CD4-positive, CD25-positive, alpha-beta regulatory T cell (primary cell): ENCODE measurements at places on chromosomes 2 and 18.

DNA sequence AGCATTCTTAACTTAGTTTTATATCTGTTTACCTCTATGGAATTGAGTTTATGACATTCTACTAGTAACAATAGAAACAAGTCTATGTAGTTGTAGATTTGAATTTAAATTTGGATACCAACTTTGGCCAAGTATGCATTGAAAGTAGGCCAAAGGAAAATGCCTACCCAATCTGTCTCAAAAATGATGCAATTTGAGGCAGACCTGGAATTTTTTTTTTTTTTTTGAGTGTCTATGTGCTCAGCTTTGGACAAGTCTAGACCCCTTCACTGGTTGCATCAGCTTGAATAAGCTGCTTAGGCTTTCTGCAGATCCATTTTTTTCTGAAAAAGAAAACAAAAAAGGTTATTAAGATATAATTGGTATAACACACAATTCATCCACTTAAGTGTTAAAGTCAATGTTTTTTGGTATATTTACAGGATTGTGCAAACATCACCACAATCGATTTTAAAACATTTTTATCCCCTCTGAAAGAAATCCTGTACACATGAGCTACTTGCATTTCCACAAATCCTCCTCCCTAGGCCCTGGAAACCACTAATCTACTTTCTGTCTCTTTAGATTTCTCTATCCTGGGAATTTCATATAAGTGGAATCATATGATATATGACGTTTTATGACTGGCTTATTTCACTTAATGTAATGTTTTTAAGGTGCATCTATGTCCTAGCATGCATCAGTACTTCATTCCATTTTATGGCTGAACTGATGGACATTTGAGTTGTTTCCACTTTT lies 185.1 kb upstream of the CCDC68 start:
- DNase-seq, result no peak

GRCh38 chr2:176177580-176178037 lies 10.9 kb upstream of the HOXD1 start:
- DNase-seq, result no peak

GRCh38 chr2:15136639-15137038 lies 424.5 kb downstream of the NBAS start:
- no peak for DNase-seq

DNA sequence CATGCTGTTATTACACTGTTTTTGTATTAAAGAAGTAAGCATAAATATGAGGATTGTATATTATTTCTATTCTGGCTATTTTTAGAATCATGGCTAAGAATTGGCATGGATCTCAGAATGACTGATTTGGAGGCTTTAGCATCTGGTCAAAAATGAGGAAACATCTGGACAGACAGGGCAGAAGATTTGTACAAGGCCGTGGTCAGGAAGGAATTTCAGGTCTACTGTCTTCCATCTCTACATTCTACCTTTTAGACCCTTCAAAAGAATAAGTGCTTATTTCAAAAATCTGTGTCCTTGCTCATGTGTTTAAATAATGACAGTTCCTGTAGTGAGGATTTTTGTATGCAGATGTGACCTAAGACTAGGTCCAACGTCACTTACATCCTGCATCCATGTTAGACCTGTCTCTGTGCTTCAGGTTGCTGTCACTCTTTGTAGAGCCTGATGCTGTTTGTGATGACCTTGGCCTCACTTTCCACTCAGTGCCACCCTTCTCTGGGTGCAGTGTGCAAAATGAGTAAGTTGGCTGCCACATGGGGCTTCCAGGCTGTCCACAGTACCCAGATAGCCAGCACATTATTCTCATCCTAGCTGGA lies 54.7 kb upstream of the B3GNT2 start:
- DNase-seq, result no peak

DNA sequence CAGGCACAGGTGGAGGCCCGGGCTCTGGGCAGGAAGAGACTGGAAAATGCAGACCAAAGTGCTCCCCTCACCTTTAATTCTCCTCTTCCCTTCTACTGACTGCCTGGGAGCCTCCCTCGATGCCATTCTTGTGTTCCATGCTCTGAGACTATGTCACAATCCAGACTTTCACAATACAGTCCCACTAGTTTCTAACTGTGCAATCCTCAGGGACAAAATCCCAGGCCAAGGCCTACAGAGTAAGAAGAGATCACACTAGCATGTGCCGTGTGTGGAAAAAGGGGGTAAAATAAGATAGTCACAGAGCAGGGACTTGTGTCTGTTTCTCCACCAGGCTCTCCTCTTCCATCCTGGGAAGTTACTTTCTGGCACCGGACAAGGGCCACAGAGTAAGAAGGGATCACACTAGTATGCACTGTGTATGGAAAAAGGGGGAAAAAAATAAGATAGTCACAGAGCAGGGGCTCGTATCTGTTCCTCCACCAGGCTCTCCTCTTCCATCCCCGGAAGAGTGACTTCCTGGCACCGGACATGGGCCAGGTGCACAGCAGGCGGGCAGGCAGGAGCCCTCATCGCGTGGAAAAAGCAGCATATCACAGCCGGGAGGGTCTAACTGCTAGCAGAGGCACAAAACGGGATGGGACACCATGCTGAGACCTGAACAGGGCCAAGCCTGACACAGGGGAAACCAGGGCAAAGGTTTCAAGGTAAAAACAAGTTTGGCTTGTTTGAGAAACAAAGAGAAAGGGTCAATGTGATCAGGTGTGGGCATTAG lies 9.6 kb downstream of the CYB5A start:
- no peak for DNase-seq

DNA sequence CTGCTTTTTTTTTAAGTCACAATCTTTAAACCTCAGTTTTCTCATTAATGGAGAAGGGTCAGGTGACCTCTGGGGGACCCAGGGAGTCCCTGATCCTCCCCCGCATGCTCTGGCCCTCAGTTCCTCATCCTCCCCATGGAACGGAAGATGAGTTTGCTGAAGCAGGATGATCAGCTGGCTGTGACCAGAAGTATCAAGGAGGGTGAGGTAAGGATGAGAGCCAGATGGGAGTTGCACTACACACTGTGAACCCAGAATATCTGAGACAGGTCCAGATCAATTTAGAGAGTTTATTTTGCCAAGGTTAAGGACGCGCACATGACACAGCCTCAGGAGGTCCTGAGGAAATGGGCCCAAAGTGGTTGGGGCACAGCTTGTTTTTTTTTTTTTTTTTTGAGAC lies 3.8 kb downstream of the CATIP start:
- no peak for DNase-seq

DNA sequence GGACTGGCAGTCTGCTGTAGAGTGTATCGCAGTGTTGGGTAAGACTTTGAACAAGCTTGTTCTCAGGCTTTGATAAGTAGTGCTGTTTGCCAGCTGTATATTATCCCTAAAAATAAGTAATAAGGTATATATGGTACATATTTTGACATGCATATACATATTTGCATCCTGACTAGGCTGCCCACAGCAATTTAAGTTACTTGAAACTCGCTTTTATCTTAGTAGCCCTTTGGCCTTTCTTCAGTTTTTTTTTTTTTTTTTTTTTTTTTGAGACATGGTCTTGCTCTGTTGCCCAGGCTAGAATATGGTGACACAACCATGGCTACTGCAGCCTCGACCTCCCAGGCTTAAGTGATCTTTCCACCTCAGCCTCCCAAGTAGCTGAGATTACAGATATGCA lies 18.2 kb downstream of the MSH6 start:
- DNase-seq, result no peak

DNA sequence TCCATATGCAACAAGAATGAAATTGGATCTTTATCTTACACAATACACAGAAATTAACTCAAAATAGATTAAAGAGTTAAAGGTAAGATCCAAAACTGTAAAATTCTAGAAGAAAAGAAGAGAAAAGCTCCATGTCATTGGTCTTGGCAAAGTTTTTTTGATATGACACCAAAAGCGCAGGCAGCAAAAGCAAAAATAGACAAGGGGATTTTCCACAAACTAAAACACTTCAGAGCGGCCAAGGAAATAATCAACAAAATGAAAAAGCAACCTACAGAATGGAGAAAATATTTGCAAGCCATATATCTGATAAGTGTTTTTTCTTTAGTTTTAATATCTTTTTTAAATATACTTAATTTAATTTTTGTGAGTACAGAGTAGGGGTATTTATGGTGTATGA lies 112.8 kb upstream of the CAB39 start:
- DNase-seq, result no peak

DNA sequence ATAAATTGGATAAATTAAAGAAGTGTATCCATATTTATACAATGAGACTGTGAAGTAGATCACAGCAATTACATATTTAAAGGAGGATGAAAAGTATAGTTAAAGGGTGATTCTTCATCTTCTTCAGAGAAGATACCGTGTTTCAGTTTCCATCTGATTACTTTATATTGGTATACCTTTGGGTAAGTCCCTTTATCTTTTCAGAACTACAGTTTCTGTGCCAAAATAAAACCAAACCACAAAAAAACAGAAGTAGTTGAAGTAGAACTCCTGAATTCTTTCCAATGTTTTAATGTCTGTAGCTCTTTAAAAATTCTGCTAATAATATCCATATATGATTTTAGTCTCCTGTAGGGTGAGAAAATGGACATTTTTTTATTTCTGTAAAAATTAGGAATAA lies 231.2 kb upstream of the LINC00305 start:
- DNase-seq, result no peak

- DNase-seq, result no peak
These were observed 119.6 kb downstream of the DDX1 start for GRCh38 chr2:15711126-15711860.

DNA sequence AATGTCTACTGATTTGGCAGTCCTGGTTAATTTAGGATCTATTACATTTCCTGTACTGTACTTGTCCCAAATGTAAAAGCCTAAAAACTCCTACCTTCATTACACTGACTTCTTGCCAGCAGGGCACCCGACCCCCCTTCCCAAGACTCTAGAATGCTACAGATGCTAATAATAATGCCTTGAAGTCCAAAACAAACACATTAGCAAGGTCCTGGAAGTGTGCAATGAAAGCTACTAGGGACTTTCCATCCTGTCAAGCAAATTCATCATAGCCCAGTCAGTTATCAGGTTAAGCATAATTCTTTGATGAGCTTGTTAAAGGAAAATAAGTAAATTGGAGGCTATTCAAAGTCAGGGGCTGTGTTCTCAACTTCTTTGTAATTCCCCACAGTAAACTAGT lies 115.3 kb upstream of the RBBP8 start:
- DNase-seq, result no peak

DNA sequence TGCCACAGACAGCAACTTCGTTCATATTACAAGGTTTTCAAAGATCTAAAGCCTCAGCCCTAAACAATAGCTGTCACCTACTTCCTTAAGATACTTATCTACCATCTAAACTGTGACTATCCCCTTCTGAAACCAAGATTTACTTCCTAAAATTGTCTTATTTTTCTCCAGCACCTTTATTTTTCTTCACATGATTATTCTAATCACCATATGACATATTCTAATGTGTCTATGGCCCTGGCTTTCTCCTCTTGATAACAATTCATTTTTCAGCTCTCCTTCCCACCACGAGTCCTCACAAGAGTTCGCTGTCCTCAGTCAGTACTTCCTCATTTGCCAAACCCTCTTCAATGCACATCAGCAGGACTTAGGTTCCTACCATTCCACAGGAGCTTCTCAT lies 53.9 kb downstream of the RTTN start:
- DNase-seq, result no peak

GRCh38 chr18:6106091-6106685 lies 210.9 kb upstream of the TMEM200C start:
- no peak for DNase-seq

GRCh38 chr2:178074123-178075005 lies 1.8 kb upstream of the PDE11A start:
- DNase-seq, result no peak

GRCh38 chr2:206939340-206939739 lies at the start of gene CPO:
TSS of gene CPO (plus strand) at chr2:206939518. CDS start at chr2:206939600, 82 bp downstream.
- no peak for DNase-seq

DNA sequence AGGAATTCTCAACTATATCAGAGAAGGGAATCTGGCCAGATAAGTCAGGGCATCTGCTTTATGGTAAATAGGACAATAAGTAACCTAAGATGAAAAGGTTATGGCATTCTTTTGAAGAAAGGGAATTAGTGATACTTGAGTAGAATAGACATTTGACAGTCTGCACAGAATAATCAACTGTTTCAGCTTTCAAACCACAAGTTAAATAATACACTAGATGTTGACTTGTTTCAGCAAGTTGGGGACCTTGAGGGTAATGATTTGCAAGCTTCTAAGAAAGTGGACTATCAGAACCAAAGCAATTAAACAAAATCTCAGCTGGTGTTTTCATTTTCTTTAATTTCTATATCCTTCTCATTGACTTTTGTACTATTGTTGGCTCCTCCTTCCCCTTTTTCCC lies 54.5 kb downstream of the SLC39A10 start:
- no peak for DNase-seq

GRCh38 chr2:41717839-41718238 lies 330.0 kb upstream of the PKDCC start:
- no peak for DNase-seq

- DNase-seq, result no peak
These were observed 38.8 kb upstream of the METTL21A start for GRCh38 chr2:207663870-207664545.

DNA sequence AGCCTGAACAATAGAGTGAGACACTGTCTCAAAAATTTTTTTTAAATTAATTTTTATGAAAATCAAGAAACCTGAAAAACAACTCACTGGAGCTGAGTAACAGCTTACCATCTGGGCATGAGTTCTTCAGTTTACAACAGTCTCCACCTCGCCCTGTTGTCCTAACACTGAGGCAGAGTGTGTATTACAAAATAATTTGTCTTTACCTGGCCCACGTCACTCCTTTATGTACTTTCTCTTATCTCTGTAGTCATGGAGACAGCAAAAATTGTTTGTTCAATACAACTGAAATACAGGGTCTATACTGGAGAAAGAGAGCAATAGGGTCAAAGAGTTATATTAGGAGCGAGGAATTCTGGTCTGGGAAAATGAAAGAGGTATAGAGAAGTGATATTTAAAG lies 48.1 kb downstream of the CYTIP start:
- DNase-seq, result no peak

DNA sequence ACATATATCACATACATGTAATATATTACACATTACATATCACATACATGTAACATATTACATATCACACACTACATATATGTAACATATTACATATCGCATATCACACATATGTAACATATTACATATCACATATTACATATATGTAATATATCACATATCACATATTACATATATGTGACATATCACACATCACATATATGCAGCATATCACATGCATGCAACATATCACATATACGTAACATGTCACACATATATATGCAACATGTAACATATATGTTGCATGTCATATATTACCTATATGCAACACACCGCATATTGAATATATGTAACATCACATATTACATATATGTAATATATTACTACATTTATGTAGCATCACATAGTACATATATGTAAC lies 211.2 kb downstream of the ARL6IP6 start:
- no peak for DNase-seq
